ENCODE measurements at places on chromosomes 1 and 21. TPM values are rescaled to one million over a fixed set of nuclear protein-coding genes. Genes with fewer than 3 reads are reported as not detected.

DNA sequence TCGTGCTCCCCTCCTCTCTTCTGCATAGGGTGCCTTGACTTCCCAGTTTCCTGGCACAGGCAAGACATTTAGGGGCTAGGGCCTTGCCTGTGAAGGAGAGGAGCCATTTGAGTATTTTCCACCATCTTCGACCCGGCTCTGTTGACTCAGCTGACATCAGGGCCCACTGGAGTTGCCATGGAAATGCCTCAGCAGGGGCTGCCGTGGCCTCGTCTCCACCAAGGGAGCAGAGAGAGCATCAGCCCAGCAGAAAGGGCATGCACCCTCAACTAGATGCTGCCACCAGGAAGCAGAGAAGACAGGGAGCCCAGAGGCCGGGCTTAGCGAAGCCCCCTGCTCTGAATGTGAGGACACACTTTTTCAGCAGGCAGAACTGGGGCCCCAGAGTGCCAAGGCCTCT is 101.9 kb upstream of the ACTL8 start:
- no peaks in the 10 kb centered on the region for H3K36me3 ChIP-seq
- H3K27me3 ChIP-seq, result no peaks in the 10 kb centered on the region
- H3K4me3 ChIP-seq, result no peak overlapping the region
- no peaks in the 10 kb centered on the region for H3K4me1 ChIP-seq
- H3K27ac ChIP-seq, result no peak overlapping the region
- DNase-seq, result no peak

The TCEA3 gene
- 15.3 TPM for total RNA-seq

- DNase-seq, result no peak
- no peak overlapping the region for H3K4me3 ChIP-seq
- peak overlapping the region; percentile 20 for H3K27ac ChIP-seq
- peaks cover 12% of the 10 kb centered on the region for H3K4me1 ChIP-seq
Measured at GRCh38 chr1:156262461-156263287, 14.8 kb upstream of the PAQR6 start.

DNA sequence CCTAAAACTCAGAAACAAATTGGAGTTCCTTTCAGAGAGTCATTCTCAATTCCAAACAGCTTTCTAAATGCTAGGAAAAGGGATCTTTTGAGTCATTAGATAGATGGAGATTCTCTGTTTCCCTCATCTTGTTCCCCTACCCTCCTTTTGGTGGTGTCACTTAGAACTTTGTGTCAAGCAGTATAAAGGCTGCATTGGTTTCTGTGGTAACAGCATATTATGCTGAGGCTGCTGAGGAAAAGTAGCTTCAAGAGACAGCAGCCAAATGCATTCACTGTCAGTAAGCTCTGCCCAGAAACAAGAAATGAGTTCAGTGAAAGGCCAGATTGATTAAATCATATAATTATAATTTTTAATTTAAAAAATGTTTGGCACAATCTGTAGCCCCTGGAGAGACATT is 144.1 kb downstream of the LRRC40 start:
- no peak overlapping the region for H3K4me3 ChIP-seq
- H3K4me1 ChIP-seq, result no peaks in the 10 kb centered on the region
- no peak for DNase-seq
- H3K27me3 ChIP-seq, result peaks cover 3% of the 10 kb centered on the region
- no peak overlapping the region for H3K27ac ChIP-seq

- H3K4me1 ChIP-seq, result peaks cover 6% of the 10 kb centered on the region
- H3K4me3 ChIP-seq, result no peak overlapping the region
- H3K27me3 ChIP-seq, result peaks cover 2% of the 10 kb centered on the region
- DNase-seq, result no peak
Measured at GRCh38 chr1:62727656-62728407, 39.6 kb upstream of the DOCK7 start.

DNA sequence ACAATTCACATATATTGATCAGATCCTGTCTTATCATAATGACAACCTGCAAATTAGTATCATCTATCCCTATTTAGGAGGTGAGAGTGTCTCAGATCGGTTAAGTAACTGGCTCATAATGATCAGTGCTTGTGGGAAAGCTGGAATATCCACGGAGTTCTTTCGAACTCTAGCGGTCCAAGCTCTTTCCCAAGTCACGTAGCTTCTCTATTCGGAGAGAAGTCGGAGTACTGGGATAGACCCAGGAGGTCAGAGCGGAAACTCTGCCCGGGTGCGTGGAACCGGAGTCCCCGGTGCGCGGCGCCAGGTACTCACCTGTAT is 339 bp downstream of the PTGS2 start:
- H3K27ac ChIP-seq, result no peak overlapping the region
- H3K36me3 ChIP-seq, result peaks cover 1% of the 10 kb centered on the region
- H3K27me3 ChIP-seq, result peaks cover 49% of the 10 kb centered on the region
- no peak for DNase-seq
- peaks cover 10% of the 10 kb centered on the region for H3K4me1 ChIP-seq
- peak overlapping the region; percentile 78 for H3K4me3 ChIP-seq

GRCh38 chr21:37800057-37800455 is 116.2 kb downstream of the KCNJ6 start:
- H3K4me1 ChIP-seq, result no peaks in the 10 kb centered on the region
- no peak overlapping the region for H3K27ac ChIP-seq
- no peak for DNase-seq
- peaks cover 10% of the 10 kb centered on the region for H3K27me3 ChIP-seq
- no peaks in the 10 kb centered on the region for H3K36me3 ChIP-seq
- no peak overlapping the region for H3K4me3 ChIP-seq

GRCh38 chr21:29168891-29169315 is 38.5 kb downstream of the MAP3K7CL start:
- no peak overlapping the region for H3K27ac ChIP-seq
- no peaks in the 10 kb centered on the region for H3K27me3 ChIP-seq
- DNase-seq, result no peak
- no peak overlapping the region for H3K4me3 ChIP-seq
- peaks cover 5% of the 10 kb centered on the region for H3K4me1 ChIP-seq

The VCAM1 gene
- total RNA-seq, result not detected

The ADAMTSL4 gene
- total RNA-seq, result 1.3 TPM

DNA sequence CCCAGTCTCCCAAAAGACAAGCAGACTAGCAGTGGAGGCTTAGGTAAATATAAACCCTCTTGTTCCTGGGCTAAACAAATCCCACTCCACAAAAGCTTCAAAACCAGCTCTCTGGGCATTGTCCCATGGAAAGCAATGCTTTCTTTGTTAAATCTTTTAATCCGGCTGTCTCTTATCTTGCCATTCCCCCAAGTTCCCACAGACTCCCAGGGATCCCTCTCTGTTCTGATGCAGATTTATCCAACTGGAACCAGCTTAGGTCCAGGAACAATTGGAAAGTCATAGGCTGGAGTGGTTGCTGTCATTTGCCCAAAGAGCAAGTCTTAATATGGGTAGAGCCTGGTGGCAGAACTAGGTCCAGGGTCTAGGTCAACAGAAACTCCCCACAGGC is 110.1 kb upstream of the ATP1A1 start:
- no peak for DNase-seq
- H3K4me3 ChIP-seq, result no peak overlapping the region
- H3K36me3 ChIP-seq, result no peaks in the 10 kb centered on the region
- no peak overlapping the region for H3K27ac ChIP-seq

Data from activated naive CD4-positive, alpha-beta T cell treated with anti-CD3 and anti-CD28 coated beads for 36 hours (primary cell).